ENCODE measurements at places on chromosomes 16 and 17. TPM values are rescaled to one million over a fixed set of nuclear protein-coding genes. Genes with fewer than 3 reads are reported as not detected.

DNA sequence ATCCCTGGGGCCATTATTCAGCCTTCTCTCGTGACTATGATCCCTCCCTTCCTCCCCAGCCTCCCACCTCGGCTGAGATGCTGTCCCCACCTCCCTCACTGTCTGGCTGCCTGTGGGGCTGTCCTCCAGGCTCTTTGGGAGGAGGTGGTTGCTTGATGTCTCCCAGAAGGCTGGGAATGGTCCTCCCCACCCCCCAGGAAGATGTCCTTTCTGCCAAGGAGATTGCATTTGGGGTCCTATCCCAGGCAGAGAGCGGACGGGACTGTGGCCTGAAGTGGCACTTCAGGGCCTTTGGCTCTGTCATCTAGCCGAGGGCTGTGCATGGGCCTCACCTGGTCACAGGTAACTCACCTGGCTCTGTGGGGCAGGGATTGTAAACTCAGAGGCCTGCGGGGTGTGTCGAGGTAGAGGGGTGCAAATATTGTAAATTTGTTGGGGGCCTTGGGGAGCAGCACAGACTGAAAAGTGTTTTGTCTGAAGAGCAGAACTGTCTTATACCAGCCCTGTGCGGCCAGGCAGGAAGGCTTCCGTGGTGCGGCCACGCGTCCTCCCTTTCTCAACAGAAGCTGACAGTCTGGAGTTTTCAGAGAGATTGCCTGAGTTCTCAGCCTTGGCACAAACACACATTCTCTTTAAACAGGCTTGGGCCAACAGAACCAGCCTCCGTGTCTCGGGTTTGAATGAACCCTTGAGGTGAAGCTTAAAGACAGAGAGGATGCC lies 177.9 kb downstream of the SEC14L1 start:
- DNase-seq, result no peak

- DNase-seq, result no peak
These were observed 615 bp downstream of the PHKG2 start for GRCh38 chr16:30748634-30749445.

Gene USP43
- 7.4 TPM for polyA plus RNA-seq

Gene NXPH3
- polyA plus RNA-seq, result 1.5 TPM

GRCh38 chr17:36752096-36752888 lies 150.9 kb downstream of the MRM1 start:
- DNase-seq, result no peak

Gene RANBP10
- polyA plus RNA-seq, result 22.0 TPM

DNA sequence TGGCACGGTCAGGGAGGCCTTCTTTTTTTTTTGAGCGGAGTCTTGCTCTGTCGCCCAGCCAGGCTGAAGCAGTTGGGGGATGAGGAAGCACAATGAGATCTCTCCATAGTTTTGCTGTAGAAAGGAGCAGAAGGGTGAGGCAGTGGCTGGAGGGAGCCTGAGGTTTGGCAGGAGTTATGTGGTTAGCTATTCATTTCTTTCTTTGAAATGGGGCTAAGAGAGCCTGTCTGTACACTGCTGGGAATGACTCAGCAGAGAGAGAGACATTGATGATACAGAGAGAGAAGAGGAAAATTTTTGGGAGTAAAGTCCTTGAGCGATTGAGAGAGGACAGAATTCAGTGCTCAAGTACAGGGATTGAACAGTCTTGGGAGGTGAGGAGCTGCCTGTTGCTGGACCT lies 22.1 kb downstream of the NOS2 start:
- DNase-seq, result no peak

- DNase-seq, result no peak
These were observed 25.2 kb downstream of the MIS12 start for GRCh38 chr17:5511401-5512225.

Data from right renal pelvis (tissue), 4 donors.